Hematopoietic multipotent progenitor cell treated with erythropoietin and hydrocortisone succinate and interleukin-3 and kit ligand, for 8 days (in vitro differentiated cells): ENCODE measurements at places on chromosomes 3 and 15.

GRCh38 chr3:81354119-81354518, 407.3 kb downstream of the GBE1 start:
- no peak for DNase-seq

DNA sequence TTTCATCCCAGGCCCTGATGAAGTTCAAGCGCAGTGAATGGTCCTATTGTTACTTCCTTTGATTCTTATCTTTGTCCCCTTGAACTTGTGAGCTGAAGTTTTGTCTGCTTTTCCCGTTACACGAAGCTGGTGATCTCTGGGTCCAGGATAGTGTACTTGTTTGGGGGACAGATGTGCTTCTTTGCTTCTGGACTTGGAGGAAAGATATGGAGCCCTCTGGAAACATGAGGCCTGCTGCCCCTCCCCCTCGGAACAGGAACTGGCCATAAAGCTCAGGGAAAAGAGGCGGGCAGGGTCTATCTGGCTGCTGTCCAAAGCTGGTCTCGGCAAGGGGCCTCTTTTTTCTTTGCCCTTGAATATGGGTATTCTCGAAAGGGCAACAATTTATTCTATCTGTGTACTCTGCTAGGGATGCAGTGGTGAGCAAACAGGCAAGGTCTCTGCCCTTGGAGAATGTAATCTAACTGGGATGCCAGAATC, 47.6 kb downstream of the IDH2 start:
- no peak for DNase-seq

GRCh38 chr3:158659454-158660237, 12.8 kb downstream of the LXN start:
- peak; percentile 86 for DNase-seq

- peak; percentile 5 for DNase-seq
Observed at GRCh38 chr3:156614642-156615511, 59.5 kb upstream of the TIPARP start.

GRCh38 chr3:89364314-89364713, 256.9 kb downstream of the EPHA3 start:
- no peak for DNase-seq

- no peak for DNase-seq
Observed at GRCh38 chr15:98914626-98915025, 93.0 kb downstream of the PGPEP1L start.

- DNase-seq, result no peak
Observed at GRCh38 chr15:32918547-32918946, 200.7 kb downstream of the GREM1 start.

DNA sequence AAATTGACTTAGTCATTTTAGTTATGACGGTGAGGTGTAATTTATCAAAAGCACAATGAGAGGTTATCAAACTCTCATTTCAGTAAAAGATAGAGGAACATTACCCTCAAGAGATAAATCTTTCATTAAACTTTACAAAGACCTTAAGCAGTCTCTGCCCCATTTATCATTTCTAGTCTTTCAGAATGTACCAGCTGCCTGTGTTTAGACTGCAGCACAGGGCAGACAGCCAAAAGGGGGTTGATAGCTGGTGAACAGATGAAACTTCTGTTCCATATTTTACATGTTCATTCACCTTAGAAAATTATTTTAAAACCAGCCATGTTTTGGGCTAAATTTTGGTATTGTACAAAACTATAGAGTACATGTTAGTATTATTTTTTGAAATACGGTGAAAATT, 514.6 kb upstream of the CNTN3 start:
- DNase-seq, result no peak

- DNase-seq, result no peak
Observed at GRCh38 chr3:169678122-169678521, 14.6 kb upstream of the MECOM start.

GRCh38 chr3:72177075-72178050, 392.4 kb upstream of the PROK2 start:
- DNase-seq, result peak; percentile 27

DNA sequence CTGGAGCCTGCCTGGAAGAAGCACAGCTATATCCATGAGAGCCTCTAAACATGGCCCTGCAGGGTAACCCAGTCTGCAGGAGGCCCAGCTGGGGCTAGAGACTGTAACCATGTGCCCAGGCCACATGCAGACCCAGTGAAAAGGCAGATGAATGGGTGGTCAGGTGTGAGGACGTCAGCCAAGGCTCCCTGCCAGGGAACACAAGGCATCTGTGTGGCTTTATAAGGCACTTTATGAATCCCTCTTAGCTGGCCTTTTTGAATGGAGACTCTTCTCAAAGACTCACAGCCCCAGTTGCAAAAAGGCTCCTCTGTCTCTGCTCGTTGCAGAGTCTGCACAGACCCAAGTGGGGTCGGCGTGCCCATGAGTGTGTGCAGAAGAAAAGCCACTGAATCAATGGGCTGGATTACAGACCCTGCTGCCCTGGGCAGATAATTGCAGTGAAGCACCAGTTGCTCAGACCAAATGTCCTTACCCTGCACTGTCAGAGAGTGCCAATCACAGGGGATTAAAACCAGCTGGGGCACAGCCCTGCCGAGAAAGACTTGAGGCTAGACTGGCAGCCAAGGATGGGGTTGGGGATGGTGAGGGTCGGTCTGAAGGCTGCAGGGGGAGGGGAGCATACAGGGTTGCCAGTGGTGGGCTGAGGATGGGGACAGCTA, 154.2 kb downstream of the RAB11A start:
- DNase-seq, result no peak

- no peak for DNase-seq
Observed at GRCh38 chr3:113270068-113270467, 58.7 kb downstream of the BOC start.

- DNase-seq, result no peak
Observed at GRCh38 chr15:26232691-26233090, 369.6 kb upstream of the ATP10A start.

DNA sequence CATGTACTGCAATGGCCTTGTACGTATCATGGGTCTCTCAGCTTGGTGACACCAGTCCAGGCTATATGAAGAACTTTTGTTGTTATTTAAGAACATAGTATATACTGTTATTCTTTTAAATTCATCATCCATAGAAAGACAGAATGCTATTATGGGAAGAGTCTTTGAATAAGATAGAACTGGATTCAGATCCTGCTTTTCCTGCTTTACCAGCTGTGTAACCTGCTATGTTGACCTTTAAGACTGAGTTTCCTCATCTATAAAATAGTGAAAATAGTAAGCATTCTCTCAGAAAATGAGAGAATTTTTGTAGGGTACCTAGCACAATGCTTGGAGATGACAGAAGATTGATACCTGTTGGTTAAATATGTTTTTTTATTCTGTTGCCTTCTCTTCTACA, 204.1 kb upstream of the TBL1XR1 start:
- no peak for DNase-seq

GRCh38 chr3:121963608-121964007, 58.4 kb downstream of the ILDR1 start:
- no peak for DNase-seq

- DNase-seq, result no peak
Observed at GRCh38 chr3:81394651-81395524, 366.6 kb downstream of the GBE1 start.

GRCh38 chr3:31379598-31379997, 153.1 kb upstream of the STT3B start:
- DNase-seq, result no peak

- no peak for DNase-seq
Observed at GRCh38 chr3:164514576-164514975, 563.7 kb downstream of the SI start.

- peak; percentile 81 for DNase-seq
Observed at GRCh38 chr3:81743096-81744025, 18.1 kb downstream of the GBE1 start.

GRCh38 chr15:63238796-63239195, 38.6 kb upstream of the APH1B start:
- DNase-seq, result peak; percentile 74

- DNase-seq, result no peak
Observed at GRCh38 chr15:55742498-55742926, 440 bp downstream of the PRTG start.

- DNase-seq, result no peak
Observed at GRCh38 chr15:58374147-58374546, 57.6 kb upstream of the LIPC start.

GRCh38 chr15:45026651-45027190, 3.7 kb downstream of the SORD start:
- DNase-seq, result no peak

DNA sequence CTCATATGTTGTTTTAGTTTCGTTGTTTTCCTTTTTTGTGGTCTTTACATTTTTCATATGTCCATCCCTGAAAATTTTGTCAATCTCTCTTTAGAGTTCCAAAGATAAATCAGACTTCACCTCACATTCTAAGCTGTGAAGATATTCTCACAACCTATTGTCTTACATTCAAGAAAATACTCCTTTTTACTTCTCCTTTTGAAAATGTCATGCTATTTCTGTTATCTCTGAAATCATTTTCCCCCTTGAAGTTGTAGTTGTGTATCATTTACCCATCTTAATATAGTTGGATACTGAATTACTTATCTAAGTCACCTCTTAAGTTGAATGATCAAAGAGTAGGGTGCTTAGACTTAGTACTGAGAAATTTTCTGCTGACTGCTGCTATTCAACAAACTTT, 74.3 kb downstream of the DCUN1D1 start:
- no peak for DNase-seq

GRCh38 chr3:35120026-35120425, 519.3 kb upstream of the ARPP21 start:
- DNase-seq, result no peak

- no peak for DNase-seq
Observed at GRCh38 chr3:124885466-124886167, 1.5 kb downstream of the ITGB5 start.

DNA sequence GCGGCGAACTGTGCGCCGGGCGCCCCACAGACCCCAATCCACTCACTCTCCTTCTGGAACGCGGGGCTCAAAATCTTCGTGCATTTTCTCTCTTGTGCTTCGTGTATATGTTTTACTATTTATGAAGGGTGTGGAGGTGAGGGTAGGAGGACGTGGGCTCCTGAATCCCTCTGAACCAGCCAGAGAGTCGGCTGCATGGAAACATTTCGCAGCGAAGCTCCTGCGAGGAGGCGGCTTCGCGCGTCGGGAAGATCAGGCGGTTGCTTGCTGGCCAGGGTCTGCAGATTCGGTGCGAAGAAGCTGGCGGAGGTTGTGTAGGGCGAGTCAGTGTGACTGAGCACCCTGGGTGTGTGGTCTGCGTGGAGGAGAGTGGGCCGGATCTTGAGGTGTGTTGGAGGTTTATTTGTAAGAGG, 1.1 kb downstream of the CNTN4 start:
- DNase-seq, result no peak

DNA sequence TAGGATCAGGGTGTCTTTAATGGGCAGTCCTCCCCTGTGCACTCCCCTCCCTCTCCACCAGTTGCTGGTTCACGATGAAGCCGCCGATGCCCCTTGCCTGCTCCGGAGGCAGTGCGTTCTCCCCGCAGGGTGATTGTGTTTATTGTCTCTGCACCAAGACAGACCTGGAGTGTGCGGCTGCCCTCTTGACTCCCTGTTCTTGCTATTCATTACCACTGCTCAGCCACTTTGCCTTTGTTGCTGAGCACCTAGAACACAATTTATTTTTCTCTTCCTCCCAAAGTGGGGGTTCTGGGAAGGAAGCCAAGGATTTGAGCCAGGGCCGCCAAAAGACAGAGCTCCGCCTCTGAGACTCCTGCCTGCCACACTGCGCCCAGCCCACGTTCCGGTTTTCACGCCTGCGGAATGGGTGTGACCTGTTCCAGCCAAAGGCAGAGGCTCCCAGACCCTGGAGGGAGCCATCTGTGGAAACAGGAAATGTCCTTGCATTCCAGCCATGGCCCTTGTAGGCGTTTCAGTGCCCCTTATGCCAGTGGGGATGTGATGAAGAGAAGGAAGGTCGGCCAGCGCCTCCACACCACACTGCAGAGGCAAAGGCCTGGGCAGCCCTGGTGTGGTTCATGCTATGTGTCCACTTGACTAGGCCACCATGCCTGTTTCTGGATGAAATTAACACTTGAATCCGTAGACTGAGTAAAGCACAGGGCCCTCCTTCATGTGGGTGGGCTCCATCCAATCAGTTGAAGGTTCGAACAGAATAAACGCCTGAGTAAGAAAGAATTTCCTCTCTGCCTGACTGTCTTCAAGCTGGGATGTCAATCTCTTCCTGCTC, 85.8 kb downstream of the HMG20A start:
- no peak for DNase-seq

- DNase-seq, result no peak
Observed at GRCh38 chr15:68620721-68621527, 42.1 kb downstream of the CORO2B start.

- DNase-seq, result no peak
Observed at GRCh38 chr3:39407773-39408492, 1.4 kb downstream of the RPSA start.

GRCh38 chr3:129530251-129530791, 1.9 kb downstream of the RHO start:
- no peak for DNase-seq

DNA sequence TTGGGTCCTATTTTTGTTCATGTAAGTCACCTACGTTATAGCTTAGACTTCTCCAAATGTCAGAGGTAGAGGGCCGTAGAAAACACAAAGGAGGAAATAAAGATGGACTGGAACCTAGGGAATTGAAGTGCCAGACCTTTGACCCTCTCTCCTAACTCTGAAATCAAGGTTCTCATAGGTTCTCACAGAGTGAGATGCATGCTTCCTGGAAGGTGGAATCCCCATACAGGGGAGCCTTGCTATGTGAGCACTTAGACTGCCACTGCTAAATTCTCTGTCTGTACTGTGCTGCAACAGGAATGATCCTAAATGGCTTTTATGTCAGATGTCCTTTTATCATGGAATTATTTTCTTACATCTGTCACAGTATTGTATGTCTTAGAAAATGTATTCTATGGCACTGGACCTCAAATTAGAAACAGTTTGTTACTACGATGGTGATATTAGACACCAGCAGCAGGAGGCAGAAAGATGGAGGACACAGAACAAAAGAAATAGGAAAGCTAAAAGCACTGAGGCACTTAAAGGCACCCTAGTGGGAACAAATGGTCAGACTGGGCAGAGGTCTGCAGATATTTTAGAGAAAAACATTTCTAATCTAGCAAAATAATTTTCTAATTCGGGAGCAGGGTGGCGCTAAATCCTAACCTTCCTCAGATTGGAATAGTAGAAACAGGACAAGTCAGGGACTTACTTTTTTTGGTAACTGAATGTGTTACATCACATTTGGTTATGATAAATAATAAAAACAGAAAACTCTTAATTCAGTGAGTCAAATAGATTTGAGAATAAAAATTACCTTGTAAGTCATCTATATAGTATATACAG, 60.2 kb upstream of the CDAN1 start:
- peak; percentile 4 for DNase-seq

- no peak for DNase-seq
Observed at GRCh38 chr3:55486857-55487380, at the start of gene WNT5A. Gene WNT5A (minus strand): TSS chr3:55487306. CDS start chr3:55486985, 321 bp downstream.

DNA sequence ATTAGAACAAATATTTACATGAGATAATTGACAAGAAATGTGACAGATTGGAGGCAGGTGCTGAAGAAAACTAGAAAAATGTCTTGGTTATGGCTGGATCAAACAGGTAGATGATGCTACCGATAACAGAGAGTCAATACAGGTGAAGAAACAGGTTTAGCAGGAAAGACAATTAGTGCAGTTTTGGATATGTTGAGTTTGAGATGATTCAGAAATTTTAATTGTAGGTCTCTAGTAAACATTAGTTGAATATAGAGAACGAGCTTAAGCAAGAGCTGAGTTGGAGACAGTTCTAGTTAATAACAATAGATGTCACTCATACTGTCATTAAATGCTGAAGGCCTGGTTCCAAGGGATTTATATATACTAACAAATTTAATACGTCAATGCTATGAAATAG, 524.4 kb downstream of the NSUN3 start:
- no peak for DNase-seq
